ENCODE measurements at places on chromosomes 16 and 17.

DNA sequence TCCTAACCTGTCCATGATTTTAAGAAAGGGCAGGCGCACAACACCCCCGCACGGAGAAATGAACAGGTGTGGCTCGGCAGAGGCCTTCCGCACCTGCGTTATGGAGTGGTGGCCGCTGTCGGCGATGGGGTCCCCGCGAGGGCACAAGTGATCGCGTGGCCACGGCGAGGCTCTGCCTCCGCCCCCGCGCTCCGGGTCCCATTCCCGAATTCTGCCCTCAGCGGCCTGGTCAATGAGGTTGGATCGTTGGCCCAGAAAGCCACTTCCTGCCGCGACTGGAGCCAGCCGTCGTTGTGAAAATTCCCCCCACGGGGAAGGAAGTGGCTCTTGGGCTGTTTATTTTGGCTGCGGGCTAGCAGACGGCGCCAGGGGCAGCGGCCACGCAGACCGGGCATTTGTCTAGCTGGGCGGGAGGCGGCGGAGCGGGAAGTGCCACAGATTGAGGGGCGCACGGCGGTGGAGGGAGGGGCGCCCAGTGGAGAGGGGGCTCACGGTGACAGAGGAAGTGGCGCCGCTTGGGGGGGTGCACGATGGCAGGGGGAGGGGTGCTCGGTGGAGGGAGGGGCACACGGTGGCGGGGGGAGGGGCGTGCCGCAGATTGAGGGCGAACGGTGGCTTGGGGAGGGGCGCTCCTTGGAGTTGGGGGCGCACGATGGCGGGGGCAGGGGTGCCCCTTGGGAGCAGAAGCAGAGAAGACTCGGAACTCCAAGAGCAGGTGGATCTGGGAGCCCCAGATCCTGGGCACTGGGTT, 25.0 kb downstream of the MRC2 start:
- no peak for DNase-seq

DNA sequence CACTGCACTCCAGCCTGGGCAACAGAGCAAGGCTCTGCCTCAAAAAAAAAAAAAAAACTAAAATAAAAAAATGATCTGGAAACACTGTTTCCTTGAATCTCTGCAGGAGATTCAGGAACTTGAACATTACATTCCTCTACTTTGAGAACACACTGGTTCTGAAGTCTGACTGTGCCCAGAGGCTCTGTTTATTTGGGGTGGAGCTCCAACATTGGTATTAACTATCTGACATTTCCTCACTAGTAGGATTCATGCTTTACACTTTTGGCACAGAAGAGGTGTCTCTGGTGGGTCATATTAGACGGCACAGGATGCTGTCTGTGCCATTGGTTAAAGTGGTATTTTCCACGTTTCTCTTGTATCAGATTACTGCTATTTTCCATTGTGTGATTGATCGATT, 10.4 kb downstream of the SULT1A2 start:
- DNase-seq, result no peak

DNA sequence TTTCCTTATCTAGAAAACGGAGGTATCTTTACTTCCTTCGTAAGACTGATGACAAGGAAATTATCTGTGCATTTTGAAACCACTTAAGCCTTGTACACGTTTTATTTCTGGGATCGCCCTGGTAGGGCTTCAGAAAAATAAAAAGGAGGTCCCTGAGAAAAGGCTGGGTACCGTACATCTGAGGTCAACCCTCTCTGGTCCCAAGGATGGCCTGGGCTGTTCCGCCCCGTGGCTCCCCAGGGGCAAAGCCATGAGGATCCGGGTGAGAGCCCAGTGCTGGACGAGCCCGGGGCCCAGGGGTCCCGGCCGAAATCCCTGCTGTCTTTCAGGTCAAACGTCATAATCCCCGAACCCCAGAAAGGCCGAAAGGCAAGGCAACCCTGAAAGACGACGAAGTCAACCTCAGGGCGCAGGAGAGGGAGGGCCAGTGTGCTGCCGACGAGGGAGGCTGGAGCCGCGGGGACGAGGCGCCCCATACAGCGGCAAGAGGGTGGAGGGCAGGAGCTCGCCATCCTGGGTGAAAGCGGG, 656 bp upstream of the FUS start:
- no peak for DNase-seq

DNA sequence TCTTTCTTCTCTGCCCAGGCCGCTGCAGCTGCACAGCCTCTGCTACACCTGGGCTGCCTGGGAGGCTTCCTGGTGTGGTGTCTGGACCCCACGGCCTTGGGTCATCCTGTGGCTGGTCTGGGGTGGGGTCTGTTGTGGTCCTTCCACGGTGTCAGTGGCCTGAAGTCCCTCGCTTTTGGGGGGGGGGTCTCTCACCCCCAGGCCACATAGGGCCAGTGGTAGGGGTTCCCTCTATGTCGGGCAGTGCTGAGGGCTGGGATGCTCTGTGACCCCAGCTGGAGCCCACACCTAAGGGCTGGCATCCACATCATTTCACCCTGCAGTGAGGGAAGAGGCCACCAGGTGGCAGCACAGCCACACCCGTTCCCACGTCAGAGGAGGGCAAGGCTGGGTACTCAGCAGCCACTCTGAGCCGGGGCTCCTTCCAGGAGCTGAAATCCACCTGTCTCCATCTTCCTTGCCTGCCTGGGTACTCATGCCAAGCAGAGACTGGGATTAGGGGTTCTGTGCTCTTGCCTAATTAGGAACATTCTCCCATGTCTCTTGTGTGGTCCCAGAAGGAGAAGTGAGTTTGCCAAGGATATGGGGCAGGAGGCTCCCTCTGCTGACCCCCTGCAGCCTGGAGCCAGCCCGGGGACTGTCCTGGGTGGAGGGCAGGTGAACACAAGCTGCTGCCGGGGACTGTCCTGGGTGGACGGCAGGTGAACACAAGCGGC, 13.0 kb downstream of the ENGASE start:
- peak; percentile 3 for DNase-seq

- DNase-seq, result no peak
These were observed 7.0 kb downstream of the CDR2L start for GRCh38 chr17:74994440-74994839.

DNA sequence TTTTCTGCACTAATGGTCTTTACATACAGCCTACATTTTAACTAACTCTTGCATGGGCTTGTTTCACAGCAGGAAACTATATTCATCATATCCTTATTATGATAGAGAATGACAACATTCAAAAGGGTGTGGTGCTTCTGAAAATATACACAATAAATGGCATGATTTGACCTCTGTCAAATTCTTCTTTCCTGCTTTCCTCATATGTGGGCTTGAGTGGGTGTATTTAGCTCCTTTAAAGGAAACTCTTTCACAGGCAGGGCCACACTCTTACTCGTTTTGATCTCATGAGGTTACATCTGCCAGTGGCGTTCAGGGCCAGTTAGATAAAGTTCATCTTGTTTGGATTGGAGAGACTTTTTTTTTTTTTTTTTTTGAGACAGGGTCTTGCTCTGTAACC, 6.1 kb downstream of the SLC35G3 start:
- DNase-seq, result no peak

DNA sequence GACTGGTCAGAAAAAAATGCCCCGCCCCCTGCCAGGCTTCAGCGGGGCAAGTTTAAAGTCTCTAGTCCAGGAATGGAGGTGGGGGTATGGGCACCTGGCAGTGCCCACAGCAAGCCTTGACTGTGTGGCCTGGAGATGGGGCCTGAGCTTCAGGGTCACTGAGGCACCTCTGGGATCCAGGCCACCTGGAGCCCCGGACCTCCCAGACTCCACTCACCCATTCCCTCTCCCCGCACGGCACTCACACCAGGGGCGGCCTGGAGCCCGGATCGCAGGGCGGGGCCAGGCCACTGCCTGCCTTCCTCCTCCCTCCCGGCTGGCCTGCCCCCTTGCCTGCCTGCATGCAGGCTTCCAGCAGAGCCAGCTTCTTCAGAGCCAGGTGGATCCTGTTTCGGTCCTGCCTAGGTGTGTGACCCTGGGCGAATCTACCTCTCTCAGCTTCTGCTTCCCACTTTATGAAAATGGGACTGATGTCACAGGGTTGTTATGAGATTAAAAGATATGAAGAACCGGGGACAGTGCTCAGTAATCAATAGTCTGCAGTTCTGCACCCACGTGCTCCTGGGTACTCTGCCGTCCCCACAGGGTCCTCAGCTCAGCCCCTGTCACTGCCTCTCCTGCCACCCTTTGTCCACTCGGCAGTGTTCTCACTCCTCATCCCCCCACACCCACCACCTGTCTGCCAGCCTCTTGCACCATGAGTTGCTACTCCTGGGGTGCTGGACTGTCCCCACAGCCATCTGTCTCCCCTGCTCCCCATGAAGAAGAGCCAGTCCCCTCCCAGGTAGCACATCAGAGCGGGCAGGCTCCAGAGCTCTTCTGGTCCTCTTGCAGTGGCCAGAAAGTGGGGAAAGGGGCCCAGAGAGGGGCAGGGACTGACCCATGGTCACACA, 1.2 kb upstream of the TCAP start:
- DNase-seq, result no peak

- no peak for DNase-seq
These were observed 28.7 kb upstream of the FOXF1 start for GRCh38 chr16:86481607-86482006.

- no peak for DNase-seq
These were observed 235.5 kb downstream of the XYLT1 start for GRCh38 chr16:17235147-17235815.

GRCh38 chr16:46947900-46948547, 25.4 kb downstream of the DNAJA2 start:
- DNase-seq, result no peak

GRCh38 chr17:59451706-59452105, 113.7 kb upstream of the DHX40 start:
- DNase-seq, result peak; percentile 75

- no peak for DNase-seq
These were observed 1.8 kb downstream of the CNTNAP4 start for GRCh38 chr16:76278980-76279379.

DNA sequence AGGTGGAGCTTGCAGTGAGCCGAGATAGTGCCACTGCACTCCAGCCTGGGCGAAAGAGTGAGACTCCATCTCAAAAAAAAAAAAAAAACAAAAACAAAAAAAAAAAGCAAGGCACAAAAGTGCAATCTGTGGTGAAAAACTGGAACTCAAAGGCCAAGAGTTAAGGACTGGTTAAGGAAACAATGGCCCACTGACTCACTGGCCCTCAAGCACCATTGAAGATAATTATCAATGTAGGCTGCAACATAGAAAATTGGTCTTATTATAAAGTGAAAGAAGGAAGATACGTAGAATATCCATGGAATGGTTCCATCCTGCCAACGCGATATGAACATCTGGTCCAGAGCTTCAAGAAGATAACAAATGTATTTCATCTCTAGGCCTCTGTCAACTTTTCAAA, 444.2 kb downstream of the SOX9 start:
- DNase-seq, result no peak

DNA sequence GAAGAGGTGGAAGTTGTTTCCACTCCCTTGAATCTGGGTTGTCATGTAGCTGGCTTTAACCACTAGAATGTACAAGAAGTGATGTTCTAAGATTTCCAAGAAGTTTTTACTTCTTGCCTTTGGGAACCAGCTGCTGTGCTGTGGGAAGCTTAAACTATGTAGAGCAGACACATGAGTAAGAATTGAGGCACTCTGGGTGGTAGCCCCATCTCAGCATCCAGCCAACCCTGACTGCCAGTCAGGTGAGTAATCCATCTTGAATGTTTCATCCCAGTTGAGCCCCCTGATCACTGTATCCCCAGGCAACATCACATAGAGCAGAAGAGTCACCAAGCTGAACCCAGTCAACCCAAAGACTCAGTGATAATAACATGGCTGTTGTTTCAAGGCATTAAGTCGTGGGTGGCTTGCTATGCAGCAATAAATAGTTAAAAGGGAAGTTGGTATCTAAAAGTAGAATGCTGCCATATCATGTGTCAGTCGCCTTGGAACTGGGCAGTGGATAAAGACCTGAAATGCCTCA, 62.8 kb upstream of the GPR139 start:
- DNase-seq, result no peak

DNA sequence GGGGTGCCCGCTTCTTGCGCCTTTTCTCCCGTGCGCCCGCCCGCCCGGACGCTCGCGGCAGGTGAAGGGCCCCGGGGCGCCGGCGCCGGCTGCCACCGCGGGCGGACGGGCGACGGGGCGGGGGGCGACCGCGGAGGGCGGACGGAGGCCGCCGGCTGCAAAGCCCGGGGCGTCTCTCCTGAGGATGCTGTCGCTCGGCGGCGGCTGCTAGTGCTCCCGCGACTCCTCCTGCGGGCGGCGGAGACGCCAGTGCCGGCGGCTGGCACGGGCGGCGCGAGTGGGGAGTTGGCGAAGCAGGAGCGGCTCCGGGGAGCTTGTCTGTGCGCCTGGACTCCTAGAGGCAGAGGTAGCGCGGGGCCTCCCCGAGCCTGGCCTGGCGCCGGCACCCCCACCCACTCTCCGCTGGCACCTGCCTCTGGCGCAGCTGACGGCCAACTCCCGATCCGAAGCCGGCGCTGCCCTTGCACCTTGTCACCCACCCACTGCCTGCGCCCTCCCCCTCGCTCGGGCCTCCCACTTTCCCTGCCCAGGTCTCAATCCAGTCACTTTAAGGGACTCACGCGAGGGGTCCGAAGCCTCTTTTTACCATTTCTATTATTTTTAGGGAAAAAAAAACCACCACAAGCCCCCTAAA, at the start of gene FAM20A:
TSS of gene FAM20A (minus strand) at position 437 of the 634 bp plus-strand sequence. CDS start 701 bp downstream, outside the sequence.
- no peak for DNase-seq

Measured in HS-5 (cell line).